ENCODE measurements at places on chromosomes 12 and 14. TPM values are rescaled to one million over a fixed set of nuclear protein-coding genes. Genes with fewer than 3 reads are reported as not detected.

GRCh38 chr12:98424726-98425401, 90.5 kb upstream of the TMPO start:
- H3K4me3 ChIP-seq = no peak overlapping the region
- peak; percentile 40 for DNase-seq
- H3K36me3 ChIP-seq = no peaks in the 10 kb centered on the region
- H3K4me1 ChIP-seq = peaks cover 3% of the 10 kb centered on the region

GRCh38 chr14:32733015-32733414, 205.7 kb upstream of the NPAS3 start:
- H3K27me3 ChIP-seq = no peaks in the 10 kb centered on the region
- H3K4me3 ChIP-seq = no peak overlapping the region
- peak overlapping the region; percentile 61 for H3K27ac ChIP-seq
- H3K36me3 ChIP-seq = no peaks in the 10 kb centered on the region
- DNase-seq = peak; percentile 61
- H3K4me1 ChIP-seq = no peaks in the 10 kb centered on the region

DNA sequence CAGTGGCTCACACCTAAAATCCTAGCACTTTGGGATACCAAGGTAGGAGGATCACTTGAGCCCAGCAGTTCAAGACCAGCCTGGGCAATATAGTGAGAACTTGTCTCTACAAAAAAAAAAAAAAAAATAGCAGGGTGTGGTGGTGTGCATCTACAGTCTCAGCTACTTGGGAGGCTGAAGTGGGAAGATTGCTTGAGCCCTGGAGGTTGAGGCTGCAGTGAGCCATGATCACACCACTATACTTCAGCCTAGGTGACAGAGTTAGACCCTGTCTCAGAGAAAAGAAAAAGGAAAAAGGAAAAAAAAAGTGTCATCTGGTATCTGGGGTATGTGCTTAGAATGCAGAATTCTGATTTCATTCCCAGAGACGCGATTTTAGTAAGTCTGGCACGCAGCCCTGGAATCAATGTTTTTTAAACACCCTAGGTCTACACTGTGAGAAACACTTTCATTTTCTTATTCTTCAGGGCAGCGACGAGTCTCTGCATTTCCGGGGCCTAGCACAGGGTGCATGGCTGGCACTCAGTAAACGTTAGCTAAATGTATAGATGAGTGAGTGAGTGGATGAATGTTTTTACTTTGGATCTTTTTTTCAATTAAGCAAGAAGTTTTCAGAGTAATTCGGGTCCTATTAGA, 243.8 kb upstream of the PWP1 start:
- H3K27me3 ChIP-seq = no peaks in the 10 kb centered on the region
- H3K4me1 ChIP-seq = no peaks in the 10 kb centered on the region
- no peak overlapping the region for H3K4me3 ChIP-seq
- H3K27ac ChIP-seq = no peak overlapping the region
- H3K36me3 ChIP-seq = no peaks in the 10 kb centered on the region

- H3K36me3 ChIP-seq = no peaks in the 10 kb centered on the region
- peaks cover 3% of the 10 kb centered on the region for H3K4me1 ChIP-seq
- no peak for DNase-seq
- H3K4me3 ChIP-seq = no peak overlapping the region
- no peak overlapping the region for H3K27ac ChIP-seq
Observed at GRCh38 chr14:32567543-32568384, 238.7 kb downstream of the AKAP6 start.

- no peaks in the 10 kb centered on the region for H3K36me3 ChIP-seq
- no peak overlapping the region for H3K4me3 ChIP-seq
- DNase-seq = no peak
Observed at GRCh38 chr12:54967461-54967860, 17.1 kb downstream of the TESPA1 start.

GRCh38 chr12:113136128-113136989, 798 bp upstream of the RASAL1 start:
- H3K4me3 ChIP-seq = no peak overlapping the region
- DNase-seq = no peak
- peaks cover 21% of the 10 kb centered on the region for H3K4me1 ChIP-seq

DNA sequence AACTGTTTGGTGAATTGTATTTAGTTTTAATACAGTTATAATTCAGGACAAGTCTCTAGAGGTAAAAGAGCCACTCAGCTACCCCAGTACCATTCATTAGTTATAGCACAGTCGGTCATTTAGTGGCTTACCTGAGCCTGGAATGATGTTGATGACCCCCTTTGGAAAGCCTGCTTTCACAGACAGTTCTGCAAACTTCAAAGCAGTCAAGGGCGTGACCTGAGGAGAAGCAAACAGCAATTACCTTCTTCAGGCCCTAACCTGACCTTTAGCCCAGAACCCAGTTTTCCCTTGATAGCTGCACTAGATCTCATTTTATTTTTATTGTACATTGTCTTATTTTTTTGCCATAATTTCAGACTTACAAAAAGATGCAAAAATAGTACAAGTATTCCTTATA, 43.8 kb downstream of the ALDH1L2 start:
- H3K27me3 ChIP-seq = no peaks in the 10 kb centered on the region
- H3K4me1 ChIP-seq = no peaks in the 10 kb centered on the region
- H3K36me3 ChIP-seq = no peaks in the 10 kb centered on the region

GRCh38 chr14:22824711-22825359, 4.9 kb upstream of the MRPL52 start:
- no peak overlapping the region for H3K4me3 ChIP-seq
- H3K4me1 ChIP-seq = peaks cover 27% of the 10 kb centered on the region
- H3K27ac ChIP-seq = no peak overlapping the region

- H3K36me3 ChIP-seq = no peaks in the 10 kb centered on the region
- H3K27ac ChIP-seq = no peak overlapping the region
- no peak for DNase-seq
- H3K4me3 ChIP-seq = no peak overlapping the region
- no peaks in the 10 kb centered on the region for H3K27me3 ChIP-seq
Observed at GRCh38 chr12:42935756-42936155, 346.2 kb upstream of the PRICKLE1 start.

DNA sequence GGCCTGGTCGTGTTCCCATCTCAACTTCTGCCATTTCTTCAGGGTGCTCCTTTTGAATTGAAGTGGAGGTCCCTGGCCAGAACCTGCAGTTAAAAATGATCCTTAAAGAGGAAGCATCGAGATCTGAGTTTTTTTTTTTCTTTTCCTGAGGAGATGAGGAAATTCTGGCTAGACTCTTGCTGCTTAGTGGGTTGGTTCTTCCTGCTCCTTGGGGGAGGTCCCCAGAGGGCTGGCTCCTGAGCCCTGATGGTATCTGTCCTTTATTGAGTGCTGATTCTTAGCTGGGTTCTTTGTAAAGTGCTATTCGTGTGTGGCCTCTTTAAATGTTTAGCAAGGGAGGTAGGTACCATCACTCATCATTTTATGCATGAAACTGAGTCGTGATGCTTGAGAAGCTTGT, 11.7 kb downstream of the PELI2 start:
- no peak overlapping the region for H3K27ac ChIP-seq
- H3K27me3 ChIP-seq = peaks cover 2% of the 10 kb centered on the region
- H3K36me3 ChIP-seq = no peaks in the 10 kb centered on the region
- no peak overlapping the region for H3K4me3 ChIP-seq
- no peak for DNase-seq

DNA sequence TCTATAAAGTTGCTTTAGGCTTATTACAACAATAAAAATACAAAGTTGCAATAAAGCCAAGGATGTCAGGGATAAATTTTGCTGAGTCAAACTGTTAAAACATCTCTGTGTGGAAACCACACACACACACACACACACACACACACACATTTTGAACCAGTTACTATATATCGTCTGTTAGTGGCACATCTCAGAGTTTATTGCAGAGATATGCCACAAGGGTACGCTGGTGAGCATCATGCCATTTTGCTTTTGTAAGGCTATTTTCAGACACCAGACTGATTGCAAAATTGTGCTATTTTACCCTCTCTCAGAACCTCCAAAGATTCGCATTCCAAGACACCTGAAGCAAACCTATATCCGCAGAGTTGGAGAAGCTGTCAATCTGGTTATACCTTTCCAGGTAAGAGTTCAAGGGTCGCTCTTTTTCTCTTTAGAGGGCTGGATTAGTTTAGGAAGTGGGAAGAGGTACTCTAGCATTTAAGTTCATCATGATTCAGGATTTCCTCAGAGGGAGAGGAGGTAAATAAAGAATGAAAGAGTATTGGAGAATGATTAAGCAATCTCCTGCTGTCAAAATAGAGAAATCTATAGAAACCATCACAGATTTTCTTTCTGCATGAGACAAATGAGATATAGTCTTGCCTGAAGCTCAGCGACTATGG, 27.3 kb upstream of the CHPT1 start:
- no peak overlapping the region for H3K4me3 ChIP-seq
- peaks cover 8% of the 10 kb centered on the region for H3K4me1 ChIP-seq
- H3K27ac ChIP-seq = no peak overlapping the region
- H3K36me3 ChIP-seq = no peaks in the 10 kb centered on the region
- no peaks in the 10 kb centered on the region for H3K27me3 ChIP-seq

- H3K4me1 ChIP-seq = peaks cover 3% of the 10 kb centered on the region
- H3K27ac ChIP-seq = no peak overlapping the region
- H3K36me3 ChIP-seq = no peaks in the 10 kb centered on the region
Observed at GRCh38 chr12:619346-619745, 43.9 kb downstream of the NINJ2 start.

GRCh38 chr12:51512438-51512837, 78.6 kb upstream of the SCN8A start:
- no peak for DNase-seq
- H3K27me3 ChIP-seq = no peaks in the 10 kb centered on the region
- no peaks in the 10 kb centered on the region for H3K4me1 ChIP-seq
- H3K4me3 ChIP-seq = no peak overlapping the region

DNA sequence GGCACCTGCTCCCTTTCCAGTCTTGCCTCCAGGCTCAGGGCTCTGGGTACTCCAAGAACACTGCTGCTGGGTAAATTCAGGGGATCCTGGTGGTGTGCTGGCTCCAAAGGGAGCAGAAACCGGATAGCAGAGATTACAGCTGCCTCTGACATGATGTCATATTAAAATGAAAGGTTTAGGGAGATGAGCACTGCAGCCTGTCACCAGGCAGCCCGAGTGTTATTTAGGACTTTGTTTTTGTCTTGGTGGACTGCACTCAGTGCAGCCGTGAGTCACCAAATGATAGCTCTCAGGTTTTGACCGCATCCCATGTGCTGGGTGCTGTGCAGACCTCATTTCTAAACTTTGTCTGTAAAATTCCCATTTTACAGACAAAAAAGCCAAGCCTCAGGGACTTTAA, 266.0 kb upstream of the CRY1 start:
- H3K27ac ChIP-seq = no peak overlapping the region
- H3K4me3 ChIP-seq = no peak overlapping the region
- H3K4me1 ChIP-seq = no peaks in the 10 kb centered on the region
- no peaks in the 10 kb centered on the region for H3K36me3 ChIP-seq

DNA sequence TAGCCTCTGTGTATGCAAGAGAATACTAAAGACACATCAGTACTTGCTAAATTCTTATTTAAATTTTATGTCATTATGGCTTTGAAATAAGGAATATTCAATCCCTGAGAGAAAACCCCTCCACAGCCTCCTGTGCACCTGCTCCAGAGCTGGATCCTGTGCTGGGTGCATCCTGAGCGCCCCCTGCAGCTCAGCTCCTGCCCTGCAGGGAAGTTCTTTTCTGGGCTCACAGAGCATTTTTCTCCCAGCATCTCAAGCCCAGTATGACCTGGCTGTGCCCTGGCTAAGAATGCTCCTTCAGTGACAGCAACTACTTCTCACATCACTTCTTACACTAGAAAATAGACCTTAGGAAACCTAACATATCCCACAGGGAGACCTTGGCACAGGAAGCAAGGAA, 1211.7 kb downstream of the TMEM121 start:
- H3K36me3 ChIP-seq = no peaks in the 10 kb centered on the region
- no peak for DNase-seq
- no peaks in the 10 kb centered on the region for H3K27me3 ChIP-seq
- no peak overlapping the region for H3K4me3 ChIP-seq

DNA sequence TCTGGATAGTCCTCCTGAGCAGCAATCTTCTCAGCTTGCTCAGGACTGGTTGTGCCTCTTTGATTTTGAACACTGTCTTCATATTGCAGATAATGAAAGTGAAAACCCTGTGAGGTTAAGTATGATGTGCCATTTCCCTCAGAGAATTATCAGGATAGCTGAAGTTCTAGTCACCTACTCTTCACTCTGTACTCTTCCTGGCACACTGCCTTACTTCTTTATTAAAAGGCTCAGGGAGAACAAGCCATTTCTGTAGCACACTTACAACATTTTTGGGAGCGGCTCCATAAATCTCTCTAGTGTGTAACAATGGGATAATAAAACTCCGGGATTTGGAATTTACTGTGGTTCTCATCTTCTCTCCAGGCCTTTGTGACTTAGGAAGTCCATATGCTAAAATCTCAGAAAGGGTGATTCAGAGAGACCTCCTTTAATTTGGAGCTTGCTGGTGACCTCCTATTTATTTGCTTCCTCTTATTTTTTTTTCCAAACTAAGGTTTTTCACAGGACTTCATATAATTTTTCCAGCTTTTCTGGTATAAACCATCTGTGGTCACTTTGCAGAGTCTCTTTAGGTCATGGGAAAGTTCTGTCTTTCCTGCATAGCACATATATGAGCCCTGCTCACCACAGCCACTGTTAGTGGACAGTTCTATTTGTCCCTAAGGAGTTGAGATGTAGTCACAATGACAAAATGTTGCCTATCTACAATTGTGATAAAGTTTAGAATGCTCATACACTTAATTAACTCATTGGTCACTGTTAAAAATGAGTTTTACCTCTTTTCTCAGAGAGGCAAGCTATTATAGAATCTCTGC, 53.5 kb upstream of the LDHB start:
- H3K27me3 ChIP-seq = no peaks in the 10 kb centered on the region
- no peak for DNase-seq
- no peak overlapping the region for H3K4me3 ChIP-seq
- H3K27ac ChIP-seq = no peak overlapping the region
- H3K36me3 ChIP-seq = no peaks in the 10 kb centered on the region

- no peak for DNase-seq
- no peaks in the 10 kb centered on the region for H3K27me3 ChIP-seq
- no peaks in the 10 kb centered on the region for H3K4me1 ChIP-seq
- H3K36me3 ChIP-seq = no peaks in the 10 kb centered on the region
Observed at GRCh38 chr12:73612551-73612950, 925.1 kb upstream of the ATXN7L3B start.

DNA sequence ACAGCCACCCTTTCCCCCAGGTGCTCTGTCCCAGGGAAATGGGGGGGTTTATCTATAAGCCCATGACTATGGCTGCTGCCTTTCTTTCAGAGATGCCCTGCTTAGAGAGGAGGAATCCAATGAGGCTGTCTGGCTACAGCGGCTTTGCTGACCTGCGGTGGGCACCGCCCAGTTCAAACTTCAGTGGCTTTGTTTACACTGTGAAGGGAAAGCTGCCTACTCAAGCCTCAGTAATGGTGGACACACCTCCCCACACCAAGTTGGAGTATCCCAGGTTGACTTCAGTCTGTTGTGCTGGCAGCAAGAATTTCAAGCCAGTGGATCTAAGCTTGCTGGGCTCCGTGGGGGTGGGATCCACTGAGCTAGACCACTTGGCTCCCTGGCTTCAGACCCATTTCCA, 869.2 kb downstream of the SLC6A15 start:
- DNase-seq = no peak
- H3K4me1 ChIP-seq = no peaks in the 10 kb centered on the region
- no peak overlapping the region for H3K27ac ChIP-seq
- no peaks in the 10 kb centered on the region for H3K36me3 ChIP-seq

- no peaks in the 10 kb centered on the region for H3K27me3 ChIP-seq
- no peaks in the 10 kb centered on the region for H3K36me3 ChIP-seq
- no peaks in the 10 kb centered on the region for H3K4me1 ChIP-seq
- H3K4me3 ChIP-seq = no peak overlapping the region
Observed at GRCh38 chr12:70843363-70843762, 77.2 kb downstream of the PTPRR start.

FZD10 gene
- 3.7 TPM for total RNA-seq

KCTD10 gene
- total RNA-seq = 32.1 TPM

COCH gene
- total RNA-seq = 22.4 TPM

NKX2-8 gene
- total RNA-seq = not detected

PLD4 gene
- total RNA-seq = 12.9 TPM

TAS2R14 gene
- total RNA-seq = 13.3 TPM

Data from spinal cord (tissue), 10 donors.